ENCODE measurements at places on chromosomes 13 and 19.

DNA sequence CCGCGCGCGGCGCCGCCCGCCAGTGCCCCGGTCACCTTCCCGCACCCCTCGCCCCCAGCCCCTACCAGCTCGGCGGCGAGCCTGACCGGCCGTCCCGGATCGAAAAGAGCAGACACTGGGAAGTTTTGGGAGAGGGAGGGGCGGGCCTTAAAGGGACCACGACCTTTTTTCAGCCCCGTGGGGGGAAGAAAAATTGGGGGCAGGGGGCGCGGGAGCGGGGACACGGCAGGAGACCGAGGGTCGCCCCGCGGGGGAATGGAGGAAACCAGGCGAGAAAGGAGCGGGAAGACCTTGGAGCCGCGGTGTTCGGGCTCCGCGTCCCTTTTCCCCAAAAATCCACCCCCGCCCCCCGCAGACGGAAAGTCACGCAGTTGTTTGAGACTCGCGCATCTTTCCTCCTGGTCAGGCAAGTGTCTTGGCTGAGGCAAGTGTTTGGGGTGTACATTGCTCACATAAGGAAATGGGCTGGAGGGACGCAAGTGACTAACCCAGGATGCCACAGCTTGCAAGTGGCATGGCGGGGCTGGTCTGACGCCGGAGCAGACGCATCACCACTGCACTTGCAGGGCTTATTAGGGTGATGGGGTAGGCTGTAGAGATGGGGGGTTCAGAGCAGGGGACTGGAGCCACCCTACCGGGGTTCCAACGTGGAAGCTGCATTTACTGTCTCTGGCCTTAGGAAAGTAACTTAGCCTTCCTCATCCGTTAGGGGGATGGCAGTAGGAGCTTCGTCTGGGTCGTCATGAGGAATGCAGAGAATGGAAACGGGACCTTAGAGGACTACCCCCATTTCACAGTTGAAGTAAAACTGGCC, 2.7 kb upstream of the HNRNPL start:
- peak; percentile 82 for DNase-seq

- no peak for DNase-seq
Measured at GRCh38 chr13:74675182-74675581, 541.0 kb upstream of the KLF12 start.

GRCh38 chr13:27374126-27374613, 50.2 kb upstream of the GTF3A start:
- DNase-seq = no peak

GRCh38 chr13:40484101-40484800, 182.2 kb downstream of the FOXO1 start:
- no peak for DNase-seq

- DNase-seq = no peak
Measured at GRCh38 chr13:43977911-43978310, 98.2 kb downstream of the LACC1 start.

DNA sequence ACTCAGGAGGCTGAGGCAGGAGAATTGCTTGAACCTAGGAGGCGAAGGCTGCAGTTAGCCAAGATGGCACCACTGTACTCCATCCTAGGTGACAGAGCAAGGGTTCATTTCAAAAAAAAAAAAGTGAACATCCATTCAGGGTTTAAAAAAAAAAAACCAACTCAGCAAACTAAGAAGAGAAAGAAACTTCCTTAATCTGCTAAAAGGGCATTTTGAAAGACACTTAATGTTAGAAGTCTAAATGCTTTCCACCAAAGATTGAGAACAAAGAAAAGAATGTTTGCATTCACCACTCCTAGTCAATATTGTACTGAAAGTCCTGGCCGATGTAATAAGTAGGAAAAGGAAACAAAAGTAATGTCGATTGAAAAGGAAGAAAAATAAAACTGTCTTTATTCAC, 7.1 kb upstream of the PSMC4 start:
- no peak for DNase-seq
